ENCODE measurements at places on chromosomes 6 and 20. TPM values are rescaled to one million over a fixed set of nuclear protein-coding genes. Genes with fewer than 3 reads are reported as not detected.

- DNase-seq: no peak
These were observed 121.6 kb upstream of the LGSN start for GRCh38 chr6:63441266-63441956.

C6orf132 gene
- total RNA-seq: 0.07 TPM

SYTL3 gene
- 7.7 TPM for total RNA-seq

- peak; percentile 63 for DNase-seq
These were observed 9.8 kb downstream of the NFATC2 start for GRCh38 chr20:51532577-51533191.

GRCh38 chr6:149694921-149695320 is 23.0 kb downstream of the LATS1 start:
- DNase-seq: no peak

RAB23 gene
- total RNA-seq: 15.5 TPM

GRCh38 chr6:169994739-169995138 is 243.3 kb downstream of the ERMARD start:
- DNase-seq: no peak

PPIL6 gene
- total RNA-seq: 8.8 TPM

DNA sequence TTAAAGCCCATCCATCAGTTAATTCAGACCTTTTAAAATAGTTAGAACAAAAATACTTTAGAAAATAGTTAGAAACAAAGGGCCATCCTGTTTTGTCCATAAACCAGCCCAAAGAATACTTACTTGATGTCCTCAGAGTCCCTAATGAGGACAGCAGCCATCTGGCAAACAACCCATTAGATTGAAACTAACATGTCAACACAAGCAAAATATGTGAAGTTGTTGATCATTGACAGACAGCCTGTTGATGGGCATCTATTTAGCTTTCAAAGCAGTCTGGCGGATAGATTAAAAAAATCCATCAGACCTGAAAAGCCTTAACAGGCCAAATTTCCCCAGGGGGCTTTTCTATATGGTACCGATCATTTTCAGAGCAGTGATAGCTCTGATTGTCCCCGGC is 154.2 kb upstream of the TSHZ2 start:
- no peak for DNase-seq

- no peak for DNase-seq
These were observed 79.9 kb downstream of the SGK1 start for GRCh38 chr6:134238006-134238405.

ARMH2 gene
- total RNA-seq: not detected

OPN5 gene
- not detected for total RNA-seq
